Brain microvascular endothelial cell (primary cell): ENCODE measurements at places on chromosomes 1 and 21.

DNA sequence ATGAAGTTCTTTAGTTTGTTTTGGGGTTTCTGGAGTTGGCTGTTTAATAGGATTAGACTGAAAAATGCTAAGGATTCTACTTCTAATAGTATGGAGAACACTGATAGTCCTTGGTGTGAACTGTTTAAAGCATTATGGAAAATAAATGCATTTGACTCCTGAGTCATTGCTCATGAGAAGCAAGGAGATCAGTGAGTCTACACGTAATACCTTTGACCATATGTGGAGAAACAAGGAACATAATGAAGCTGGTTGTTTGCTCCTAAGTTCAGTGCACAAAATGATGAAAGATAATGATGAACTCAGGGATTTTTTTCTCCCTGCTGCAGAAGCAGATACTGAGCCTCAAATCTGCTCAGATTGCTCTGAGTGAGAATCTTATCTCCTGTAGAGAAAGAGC, 158.9 kb upstream of the COL11A1 start:
- DNase-seq: no peak

DNA sequence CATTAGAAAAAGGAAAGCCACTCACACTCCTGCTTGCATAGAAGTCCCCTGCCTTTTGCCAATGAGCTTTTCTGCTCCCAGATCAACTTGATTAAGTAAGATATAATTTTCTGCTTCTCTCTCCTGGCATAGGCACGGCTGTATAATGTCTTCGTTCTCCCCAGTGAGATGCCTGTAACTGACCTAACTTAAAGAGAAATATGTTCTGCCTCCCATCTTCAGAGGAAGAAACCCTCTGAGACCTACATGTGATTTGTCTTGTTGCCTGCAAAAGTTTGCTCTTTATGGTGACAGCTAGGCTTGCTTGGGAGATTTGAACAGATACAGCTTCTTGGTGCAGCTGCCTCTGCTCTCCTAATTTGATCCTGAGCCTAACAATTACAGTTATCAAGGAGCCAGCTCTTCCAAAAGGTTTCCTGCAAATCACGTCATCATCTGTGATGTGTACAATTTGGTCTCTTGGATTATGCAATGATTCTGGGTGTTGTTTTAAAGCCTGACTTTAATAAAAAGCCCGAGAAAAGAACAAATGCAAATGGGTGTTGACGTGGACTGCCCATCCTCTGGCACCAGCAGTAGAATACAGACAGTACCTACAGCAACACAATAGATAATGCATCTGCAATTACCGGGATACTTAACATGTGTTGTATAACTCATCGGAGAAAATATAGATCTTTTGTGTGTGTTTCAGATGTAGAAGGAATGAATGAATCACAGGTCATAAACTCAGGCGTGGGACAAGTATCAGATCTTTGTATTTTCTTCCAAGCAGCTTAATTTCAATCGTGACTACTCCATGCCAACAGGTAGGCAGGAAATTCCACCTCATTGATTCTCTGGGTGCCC, 76.2 kb upstream of the KAZN start:
- DNase-seq: no peak

GRCh38 chr21:38917043-38917774, 111.5 kb downstream of the ETS2 start:
- DNase-seq: no peak

GRCh38 chr21:31008355-31008754, 29.9 kb downstream of the KRTAP19-8 start:
- no peak for DNase-seq

DNA sequence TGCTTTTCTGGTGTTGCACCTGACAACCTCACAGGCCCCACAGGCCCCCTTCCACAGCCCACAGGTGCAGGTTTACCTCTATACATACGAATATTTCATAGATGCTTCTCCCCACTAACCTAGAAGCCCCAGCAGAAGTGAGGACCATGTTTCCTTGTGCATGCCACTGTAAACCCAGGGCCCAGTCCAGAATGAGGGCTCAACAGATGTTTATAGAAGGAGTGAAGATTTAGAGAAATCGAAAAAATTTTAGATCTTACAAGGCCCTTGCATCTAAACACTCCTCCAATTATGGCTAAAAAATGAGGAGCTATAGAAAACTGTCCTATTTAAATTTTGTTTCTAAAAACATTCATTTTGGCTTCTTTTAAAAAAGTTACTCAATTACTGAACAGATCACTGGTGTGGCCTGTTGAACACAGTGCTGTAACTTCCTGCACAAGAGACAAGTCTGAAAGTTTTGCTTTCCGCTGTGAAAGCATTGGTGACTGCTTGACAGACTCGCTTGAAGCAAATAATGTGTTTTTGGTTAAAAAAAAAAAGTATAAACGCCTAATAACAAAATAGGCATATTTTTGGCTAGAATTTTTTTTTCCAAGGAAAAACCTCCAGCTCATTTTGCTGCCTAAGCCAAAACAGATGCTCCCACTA, 1.2 kb downstream of the ABCB10 start:
- DNase-seq: no peak

DNA sequence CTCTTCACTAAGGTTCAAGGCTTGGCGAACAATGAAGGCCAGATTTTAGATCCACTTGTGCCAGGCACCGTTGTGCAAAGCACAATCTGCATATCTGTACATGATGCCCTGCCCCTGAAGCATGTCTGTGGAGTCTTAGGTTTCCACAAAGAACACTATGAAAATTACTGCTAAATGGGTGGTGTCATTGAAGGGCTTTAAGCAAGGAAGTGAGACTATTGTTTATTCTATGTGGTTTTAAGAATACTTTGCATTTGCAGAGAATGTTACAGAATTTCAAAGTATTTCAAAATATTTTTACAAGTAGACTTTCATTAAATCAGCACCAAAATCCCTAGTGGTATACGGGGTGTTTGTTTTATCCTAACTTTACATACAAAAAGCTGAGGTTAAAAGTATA, 8.8 kb downstream of the TSEN15 start:
- DNase-seq: peak; percentile 28

DNA sequence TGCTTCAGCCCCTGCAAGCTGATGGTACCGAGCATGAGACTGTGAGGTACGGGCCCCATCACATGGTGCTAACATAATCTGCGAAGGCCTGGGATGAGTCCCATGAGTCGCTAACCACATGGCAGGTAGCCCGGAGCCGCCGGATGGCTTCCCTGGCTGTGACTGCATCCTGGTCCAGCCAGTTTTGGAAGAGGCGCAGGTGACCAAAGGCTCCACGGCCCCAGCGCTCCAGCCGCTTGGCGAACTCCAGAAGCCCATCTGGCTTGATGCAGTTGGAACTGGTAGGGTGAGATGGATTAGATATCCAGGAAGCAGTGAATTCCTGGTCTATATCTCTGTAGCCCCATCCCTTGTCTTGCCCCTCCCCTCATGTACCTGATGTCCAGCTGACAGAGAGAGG, 24.6 kb downstream of the LRRC41 start:
- no peak for DNase-seq

DNA sequence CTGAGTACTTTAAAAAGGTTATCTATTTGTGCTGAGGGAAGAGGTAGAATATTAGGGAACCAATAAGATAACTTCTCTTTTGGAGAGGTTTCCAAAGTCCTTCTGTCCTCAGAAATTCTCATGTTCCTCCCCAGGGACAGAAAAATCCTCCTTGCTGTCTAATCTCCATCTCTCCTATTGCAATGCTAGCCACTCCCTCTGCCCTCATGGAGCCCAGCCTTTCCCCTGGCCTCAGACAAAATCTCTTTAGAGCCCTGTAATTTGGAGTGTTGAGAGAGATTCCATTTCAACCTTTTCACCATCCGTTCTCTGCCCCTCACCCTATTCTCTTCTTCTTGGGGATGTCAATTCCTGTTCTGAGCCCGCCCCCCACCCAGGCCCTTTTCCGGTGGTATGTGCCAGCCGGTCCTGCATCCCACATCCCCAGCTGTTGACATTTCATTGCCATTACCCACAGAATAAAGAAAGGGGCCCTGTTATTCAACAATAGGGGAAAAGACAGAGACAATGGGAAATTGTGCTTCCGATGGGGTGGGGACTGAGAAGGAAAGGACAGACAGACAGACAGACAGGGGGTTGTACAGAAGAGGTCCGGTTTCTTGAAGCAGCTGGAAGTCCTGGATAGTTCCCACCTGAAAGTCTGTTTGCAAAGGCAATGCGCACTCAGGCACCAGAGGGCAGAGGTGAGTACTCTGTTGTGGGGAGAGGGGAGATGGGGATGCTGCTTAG, at the start of gene HAPLN2:
TSS of gene HAPLN2 (plus strand) at position 563 of the 729 bp plus-strand sequence. CDS start 4,076 bp downstream, outside the sequence.
- DNase-seq: no peak

GRCh38 chr1:226685196-226685820, 53.8 kb downstream of the ITPKB start:
- DNase-seq: no peak

GRCh38 chr1:6225651-6226050, 10.1 kb downstream of the ICMT start:
- DNase-seq: no peak

DNA sequence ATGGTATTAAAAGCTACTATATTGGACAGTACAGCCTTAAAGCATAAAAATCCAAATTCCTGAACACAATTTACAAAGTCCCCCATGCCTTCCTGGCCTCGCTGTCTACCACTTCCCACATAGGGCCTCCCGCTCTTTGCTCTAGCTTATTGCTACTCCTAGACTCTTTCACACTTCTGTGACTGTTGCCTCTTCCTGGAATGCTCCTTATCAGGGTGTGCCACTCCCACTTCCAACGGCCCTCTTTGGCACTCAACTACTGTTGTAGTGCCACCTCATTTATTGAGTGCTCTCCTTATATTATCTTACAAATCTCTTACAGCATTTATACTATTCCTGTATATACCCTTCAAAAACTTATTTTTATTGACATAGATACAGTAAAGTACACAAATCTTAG, 4.8 kb downstream of the SARS1 start:
- DNase-seq: no peak

DNA sequence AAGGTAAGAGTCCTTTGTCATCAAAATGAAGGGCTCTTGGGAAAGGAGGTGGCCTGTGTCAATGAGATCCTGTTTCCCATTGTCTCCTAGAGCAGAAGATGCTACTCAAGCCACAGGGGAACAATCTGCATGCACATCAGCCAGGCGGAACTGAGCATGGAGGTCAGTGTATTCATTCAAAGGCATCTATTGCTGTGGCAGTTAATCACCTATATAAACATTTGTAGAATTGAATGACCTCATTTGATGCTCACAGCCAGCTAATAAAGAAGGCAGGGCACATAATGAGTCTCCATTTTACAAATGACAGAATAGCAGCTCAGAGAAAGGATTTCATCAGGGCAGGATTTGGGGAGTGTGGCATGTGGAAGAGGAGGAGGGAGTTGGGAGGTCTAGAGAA, 5.7 kb upstream of the FYB2 start:
- DNase-seq: no peak

- DNase-seq: no peak
These were observed 30.8 kb downstream of the RNF19B start for GRCh38 chr1:32933742-32934322.
